Effector CD4-positive, alpha-beta T cell (primary cell): ENCODE measurements at places on chromosomes 13 and 19.

GRCh38 chr13:20475927-20476691, 49.5 kb downstream of the CRYL1 start:
- peak; percentile 61 for DNase-seq

- DNase-seq = no peak
Measured at GRCh38 chr19:43578787-43579186, 3.2 kb downstream of the PINLYP start.

DNA sequence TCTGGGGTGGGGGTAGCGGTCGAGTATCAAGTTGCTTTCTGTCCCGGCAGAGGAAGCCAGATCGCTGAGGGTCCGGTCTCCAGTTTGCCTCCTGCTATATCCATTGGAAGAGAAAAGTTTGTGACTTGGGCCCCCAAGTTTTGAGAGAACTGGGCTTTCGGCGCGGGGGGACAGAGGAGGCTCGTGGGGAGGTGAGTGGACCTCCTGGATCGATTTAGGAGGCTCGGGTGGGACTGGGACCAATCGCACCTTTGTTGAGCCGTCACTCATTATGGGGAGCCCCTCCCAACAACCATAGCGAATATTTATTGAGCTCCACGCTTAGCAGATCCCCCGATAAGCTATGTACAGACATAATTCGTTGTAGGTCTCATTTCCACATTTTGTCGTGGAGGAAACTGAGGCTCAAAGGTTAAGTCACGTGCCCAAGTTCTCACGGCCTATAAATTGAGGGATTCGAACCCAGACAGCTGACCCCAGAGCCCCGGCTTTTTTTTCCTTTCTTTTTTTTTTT, 909 bp downstream of the RFXANK start:
- no peak for DNase-seq

DNA sequence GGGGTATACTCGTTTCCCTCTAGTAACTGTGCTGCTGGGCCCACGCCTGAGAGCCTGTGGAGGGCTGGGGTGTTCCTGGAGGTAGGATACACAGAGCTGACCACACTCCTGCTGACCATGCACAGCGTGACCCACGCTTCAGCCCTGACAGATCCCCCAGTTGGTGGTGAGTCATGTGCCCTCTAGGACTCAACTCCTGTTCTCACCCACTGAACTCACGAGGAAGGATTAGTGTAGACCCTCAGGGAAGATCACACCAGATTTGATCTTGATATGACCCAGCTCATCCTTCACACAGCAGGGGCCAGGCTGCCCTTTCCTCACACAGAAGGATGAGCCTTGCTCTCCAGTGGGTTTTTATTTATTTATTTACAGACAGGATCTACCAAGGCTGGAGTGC, 13.3 kb upstream of the ACP7 start:
- no peak for DNase-seq

DNA sequence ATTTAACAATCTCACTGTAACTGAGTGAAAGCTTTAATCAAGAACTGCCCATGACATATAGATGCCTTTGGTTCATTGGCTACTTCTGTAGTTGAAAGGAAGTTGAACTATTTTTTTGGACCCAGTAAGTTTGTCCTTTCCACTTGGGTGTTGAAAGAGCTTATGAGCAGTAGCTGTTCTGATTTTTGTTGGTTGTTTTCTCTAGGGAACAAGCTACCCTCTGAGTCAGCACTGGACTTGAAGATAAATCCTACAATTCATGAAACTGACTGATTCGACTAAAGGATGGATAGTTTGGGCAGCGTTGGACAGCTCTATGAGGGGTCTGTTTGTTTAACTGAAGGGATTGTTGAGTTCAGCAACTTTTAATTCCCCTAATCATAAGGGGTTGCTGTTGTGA, 101.0 kb downstream of the PAN3 start:
- DNase-seq = no peak

DNA sequence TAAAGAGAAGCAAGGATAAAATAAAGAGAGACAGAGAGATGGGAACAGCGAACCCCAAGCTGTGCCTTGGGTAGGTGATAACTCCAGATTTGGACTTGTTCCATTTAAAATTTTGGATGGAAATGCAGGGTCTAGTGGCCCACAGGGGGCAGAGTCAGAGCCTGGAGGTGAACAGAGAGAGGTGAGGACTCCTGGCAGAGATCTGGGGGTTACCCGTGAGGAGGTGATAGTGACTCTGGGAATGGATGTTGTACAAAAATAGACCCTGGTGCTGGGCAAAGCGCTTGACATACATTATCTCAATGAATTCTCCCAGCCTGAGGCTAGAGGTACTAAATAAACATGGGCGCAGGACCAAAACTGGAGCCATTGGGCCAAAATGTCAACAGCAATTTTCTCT, 14.3 kb upstream of the DHRS12 start:
- DNase-seq = no peak

DNA sequence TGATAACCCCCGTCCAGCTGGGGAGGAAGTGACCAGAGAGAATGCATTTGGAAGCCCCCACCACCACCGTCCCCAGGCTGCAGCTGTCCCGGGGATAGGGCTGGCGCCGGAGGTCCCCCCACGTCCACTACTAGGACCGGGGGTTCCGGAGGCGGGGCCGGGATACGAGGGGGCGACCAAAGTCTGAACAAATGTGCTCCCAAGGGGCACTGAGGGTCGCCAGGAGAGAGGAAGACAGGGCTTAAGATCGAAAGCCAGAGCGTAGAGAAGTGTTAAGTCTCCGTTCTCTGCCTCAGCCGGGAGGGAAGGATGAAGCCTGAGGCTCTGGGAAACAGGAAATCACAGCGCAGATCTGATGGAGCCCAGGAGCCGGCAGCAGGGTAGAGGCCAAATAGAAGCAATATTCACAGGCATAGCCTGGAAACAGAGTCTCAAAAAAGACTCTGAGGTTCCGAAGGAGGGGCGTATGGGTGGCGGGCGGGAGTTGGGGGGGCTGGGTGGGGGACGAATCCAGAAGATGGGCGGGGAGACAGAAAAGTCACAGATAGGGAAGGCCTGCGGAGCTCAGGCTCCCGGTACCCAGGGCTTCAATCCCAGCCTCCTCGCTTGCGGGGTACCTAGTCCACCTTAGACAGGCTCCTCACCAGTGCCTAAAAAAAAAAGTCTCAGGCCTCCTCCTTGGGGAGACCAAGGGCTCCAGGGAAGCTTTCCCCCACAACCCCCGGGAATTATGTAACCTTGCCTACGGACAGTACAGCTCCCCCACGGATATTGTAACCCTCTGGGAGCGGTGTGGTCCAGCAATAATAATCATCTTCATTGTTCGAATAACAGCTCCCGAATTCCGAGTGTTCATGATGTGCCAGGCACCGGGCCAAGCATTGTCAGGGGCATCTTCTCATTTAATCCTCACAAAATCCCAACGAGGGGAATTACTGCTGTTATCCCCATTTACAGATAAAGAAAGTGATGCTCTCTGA, 1.1 kb upstream of the ERF start:
- no peak for DNase-seq

GRCh38 chr19:46828484-46828883, 22.2 kb downstream of the AP2S1 start:
- no peak for DNase-seq

GRCh38 chr13:110938662-110939421, 24.0 kb upstream of the ANKRD10 start:
- no peak for DNase-seq
